Aorta (tissue), 5 donors: ENCODE measurements at places on chromosomes 2 and 18. TPM values are rescaled to one million over a fixed set of nuclear protein-coding genes. Genes with fewer than 3 reads are reported as not detected.

Gene MAP3K19
- not detected for polyA plus RNA-seq

GRCh38 chr2:41409328-41409727 lies 638.5 kb upstream of the PKDCC start:
- DNase-seq: no peak

DNA sequence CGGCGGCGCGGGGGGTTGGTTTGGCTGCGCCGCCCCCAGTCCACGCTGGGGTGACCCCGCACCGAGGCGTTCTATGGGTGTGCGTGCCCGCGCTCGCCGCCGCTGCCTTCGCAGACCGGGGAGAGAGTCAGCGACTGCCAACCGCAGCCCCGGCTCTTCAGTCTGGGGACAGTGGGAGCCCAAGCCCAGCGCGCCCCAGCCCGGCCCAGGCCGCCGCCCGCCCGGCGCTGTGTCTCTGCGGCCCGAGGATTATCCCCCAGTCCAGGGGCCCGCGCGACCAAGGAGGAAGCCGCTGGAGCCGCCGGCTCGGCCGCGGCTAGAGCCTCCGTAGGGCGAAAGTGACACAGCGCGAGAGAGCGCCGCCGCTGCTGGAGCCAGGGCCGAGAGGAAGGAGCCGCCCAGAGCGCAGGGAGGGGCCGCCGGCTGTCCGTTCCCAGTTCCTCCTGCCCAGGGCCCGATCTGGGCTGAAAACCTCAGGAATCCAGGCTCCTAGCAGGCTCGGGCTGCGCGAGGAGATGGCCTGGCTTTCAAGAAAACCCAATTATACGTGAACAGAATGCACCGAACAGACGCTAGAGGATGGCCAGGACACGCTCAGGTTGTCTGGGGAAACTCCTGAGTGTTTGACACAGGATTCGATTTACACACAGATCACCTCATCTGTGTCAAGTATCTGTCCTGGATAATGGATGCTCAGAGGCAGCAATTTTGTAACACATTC lies 2.4 kb downstream of the CTIF start:
- peak; percentile 89 for DNase-seq

Gene NMUR1
- 0.15 TPM for polyA plus RNA-seq
